ENCODE measurements at places on chromosomes 5 and 9.

- DNase-seq = no peak
Observed at GRCh38 chr9:99778308-99778707, 43.4 kb upstream of the NR4A3 start.

DNA sequence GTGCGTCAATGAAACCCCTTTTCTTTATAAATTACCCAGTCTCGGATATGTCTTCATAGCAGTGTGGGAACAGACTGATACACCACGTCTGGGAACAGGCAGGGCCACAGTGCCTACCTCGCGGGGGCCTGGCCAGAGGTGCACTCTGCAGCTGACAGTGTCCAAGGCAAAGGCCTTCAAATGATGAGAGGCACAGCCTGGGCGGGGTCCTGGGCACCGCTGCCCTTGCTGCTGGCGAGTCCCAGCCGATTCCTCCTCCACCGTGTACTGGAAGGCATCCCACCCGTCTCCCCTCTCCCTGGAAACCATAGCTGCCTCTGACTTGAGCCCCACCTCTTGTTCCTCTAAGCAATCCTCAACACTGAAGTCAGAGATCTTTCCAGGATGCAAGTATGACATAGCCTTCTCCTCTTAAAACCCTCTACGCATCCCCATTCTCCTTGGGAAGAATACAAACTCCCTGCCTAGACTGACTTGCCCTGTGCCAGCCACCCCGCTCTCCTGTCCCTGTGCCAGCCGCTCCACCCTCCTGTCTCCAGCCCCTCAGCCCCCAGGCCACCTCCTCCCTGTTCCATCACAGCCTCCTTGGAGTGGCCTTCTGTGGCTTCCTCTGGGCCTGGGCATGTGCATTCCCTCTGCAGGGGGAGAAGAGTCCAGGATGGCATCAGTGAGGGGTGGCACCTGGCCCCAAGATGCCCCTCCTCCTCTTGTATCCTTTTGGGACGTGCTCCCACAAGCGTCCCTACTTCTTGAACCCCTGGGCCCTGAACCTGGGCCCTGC is 8.1 kb upstream of the COL5A1 start:
- no peak for DNase-seq

DNA sequence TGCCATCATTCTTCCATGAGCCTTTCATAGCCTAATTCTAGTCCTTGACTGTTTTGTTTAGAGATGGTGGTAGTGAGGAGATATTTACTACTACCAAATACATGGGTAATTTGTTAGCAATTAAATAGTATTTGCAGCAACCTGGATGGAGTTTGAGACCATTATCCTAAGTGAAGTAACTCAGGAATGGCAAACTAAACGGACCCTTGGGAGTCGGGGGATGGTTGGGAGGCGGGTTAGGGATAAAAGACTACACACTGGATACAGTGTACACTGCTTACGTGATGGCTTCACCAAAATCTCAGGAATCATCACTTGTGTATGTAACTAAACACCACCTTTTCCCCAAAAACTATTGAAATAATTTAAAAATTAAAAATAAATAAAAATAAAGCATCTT is 809.2 kb upstream of the ZNF608 start:
- DNase-seq = no peak

- DNase-seq = no peak
Observed at GRCh38 chr5:168879331-168879730, 300.2 kb upstream of the PANK3 start.

DNA sequence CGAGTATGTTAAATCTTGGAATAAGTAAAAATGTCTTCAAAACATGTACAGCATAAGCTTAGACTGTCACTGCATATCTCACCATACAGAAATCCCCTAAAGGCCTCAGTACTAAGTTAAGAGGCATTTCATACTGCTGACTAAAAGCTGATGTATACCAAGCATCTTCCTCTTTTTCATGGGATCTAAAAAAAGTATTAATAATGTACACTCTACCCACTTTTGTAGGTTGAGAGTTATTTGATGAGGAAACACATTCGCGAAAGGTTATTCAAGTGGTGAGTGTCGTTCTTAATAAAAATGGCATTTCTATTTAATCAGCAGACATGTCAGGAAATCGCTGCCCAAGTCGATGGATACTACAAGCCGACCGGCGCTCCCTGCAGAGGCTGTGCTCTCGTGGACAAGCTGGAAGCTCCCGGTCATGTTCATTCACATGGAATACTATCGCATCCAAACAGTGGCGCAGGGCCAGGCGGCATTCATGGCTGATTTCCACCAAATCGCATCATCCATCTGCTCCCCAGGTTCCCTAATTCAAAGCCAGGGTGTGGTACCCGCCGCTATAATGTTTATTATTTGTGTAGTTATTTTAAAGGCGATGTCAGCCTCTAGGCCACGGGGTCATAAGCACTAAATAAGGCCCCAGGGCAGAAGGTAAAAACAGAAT is 724 bp downstream of the SGTB start:
- DNase-seq = no peak

DNA sequence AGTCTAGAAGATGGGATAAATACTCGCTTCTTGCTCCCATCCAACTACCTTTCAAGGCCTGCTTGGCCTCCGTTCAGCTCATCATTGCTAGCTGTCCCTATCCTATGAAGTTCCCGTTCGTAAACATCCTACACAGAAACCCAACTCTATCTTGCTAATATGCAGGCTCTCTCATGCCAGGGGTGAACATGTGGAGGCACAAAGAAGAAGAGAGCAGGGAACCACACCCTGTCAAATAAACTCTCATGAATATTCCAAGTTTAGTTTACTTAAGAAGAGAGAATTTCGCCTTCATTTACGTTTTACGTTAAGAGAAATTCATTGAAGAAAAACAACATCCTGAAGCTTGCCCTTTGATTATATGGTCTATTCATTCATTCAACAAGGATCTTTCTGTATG is 7.9 kb upstream of the HSD17B3 start:
- DNase-seq = no peak

GRCh38 chr5:179194941-179195381 is 134.8 kb downstream of the ZNF354C start:
- DNase-seq = no peak

DNA sequence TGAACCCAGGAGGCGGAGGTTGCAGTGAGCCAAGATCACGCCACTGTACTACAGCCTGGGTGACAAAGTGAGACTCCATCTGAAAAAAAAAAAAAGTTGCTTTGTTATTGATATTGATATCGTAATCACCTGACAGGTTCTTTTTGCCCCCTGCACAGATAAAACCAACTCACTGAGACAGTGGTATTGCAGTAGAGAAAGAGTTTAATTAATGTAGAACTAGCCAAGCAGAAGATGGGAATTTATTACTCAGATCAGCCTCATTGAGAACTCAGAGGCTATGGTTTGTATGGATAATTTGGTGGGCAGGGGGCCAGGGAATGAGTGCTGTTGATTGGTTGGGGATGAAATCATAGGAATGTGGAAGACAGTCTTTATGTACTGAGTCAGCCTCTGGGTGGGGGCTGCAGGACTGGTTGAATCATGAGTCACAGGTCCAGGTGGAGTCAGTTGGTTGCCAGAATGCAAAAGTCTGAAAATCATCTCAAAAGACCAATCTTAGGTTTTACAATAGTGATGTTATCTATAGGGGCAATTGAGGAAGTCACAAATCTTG is 35.8 kb upstream of the MEGF10 start:
- DNase-seq = no peak

DNA sequence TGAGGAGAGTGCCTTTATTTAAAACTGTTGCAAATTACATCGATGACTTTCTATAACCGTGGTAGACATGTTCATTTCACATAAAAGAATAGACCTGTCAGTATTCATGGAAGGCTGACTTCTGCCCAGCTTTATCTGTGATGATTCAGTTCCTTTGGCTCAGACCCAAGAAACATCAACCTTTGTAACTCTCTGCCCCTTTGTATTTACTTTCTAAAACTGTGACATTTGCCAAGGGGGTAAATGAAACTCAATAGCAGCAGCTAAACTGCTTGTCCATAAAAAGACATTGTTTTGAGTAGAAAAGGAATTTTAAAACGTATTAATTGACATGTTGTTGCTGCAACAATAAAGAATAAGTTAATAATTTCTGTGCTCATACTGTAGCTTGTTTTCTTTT is 137.8 kb upstream of the ANKH start:
- no peak for DNase-seq

DNA sequence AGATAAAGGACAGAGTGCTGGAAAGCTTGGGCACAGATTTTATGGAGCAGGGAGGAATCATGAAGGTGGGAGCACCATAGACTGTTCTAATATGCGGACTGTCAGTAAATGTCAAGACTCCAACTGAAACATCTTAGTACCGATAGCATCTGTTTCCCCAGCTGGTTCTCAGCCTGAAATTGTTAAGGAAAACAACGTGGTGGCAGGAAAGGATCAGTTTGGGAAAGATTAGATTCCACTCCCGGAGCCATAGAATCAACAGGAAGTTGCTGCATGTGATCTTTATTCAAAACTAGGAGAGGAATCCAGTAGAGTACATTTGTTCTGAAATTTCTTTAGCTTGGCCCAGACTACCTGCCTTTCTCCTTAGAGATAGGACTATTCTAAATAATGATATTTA is 559.1 kb downstream of the CSNK1G3 start:
- DNase-seq = no peak

DNA sequence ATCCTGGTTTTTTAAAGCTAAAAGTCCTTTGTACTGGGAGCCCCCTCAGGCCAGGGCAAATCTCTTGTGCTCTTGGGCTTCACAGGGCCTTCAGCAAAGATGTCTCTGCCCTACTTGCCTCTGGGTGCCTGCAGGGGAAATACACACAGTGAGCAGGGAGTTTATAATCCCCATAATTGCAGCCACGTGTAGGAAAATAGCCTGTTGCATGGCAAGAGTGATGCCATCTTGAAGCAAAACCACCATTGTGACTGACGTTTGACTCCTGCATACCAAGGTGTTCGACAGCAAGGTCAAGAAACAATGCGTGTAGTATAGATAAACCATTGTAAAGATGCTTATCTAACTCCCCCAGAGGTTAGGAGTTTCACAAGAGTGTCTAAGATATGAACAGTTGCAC is 11.4 kb upstream of the IL3 start:
- DNase-seq = no peak

GRCh38 chr5:22567983-22568382 is 285.2 kb downstream of the CDH12 start:
- DNase-seq = no peak
